Forelimb muscle (tissue), 1 donor: ENCODE measurements at places on chromosomes 6 and 20. TPM values are rescaled to one million over a fixed set of nuclear protein-coding genes. Genes with fewer than 3 reads are reported as not detected.

GRCh38 chr20:45981261-45981660 lies 9.3 kb upstream of the ZNF335 start:
- no peak for DNase-seq

LPA gene
- polyA plus RNA-seq = not detected

SH3BGRL2 gene
- 7.5 TPM for polyA plus RNA-seq

DNA sequence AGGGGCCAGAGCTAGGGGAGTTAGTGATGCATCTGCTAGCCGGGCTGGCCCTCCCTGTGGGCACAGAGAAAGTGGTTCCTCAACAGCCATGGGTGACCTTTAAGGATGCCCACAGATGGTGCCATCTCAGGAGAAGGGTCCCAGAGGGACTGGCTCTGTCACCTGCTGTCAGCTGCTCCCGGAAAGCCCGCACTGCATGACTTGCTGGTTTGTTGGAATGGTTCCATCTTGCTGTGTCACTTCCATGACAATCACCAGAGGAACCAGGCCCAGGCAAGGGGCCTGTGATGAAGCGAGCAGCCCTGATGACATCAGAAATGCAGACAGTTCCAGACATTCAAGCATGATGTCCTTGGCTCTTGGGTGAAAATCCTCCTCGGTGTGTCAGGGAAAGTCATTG lies 125.2 kb downstream of the PHACTR3 start:
- DNase-seq = no peak

GRCh38 chr20:48689388-48689787 lies 138.4 kb downstream of the PREX1 start:
- no peak for DNase-seq

DNA sequence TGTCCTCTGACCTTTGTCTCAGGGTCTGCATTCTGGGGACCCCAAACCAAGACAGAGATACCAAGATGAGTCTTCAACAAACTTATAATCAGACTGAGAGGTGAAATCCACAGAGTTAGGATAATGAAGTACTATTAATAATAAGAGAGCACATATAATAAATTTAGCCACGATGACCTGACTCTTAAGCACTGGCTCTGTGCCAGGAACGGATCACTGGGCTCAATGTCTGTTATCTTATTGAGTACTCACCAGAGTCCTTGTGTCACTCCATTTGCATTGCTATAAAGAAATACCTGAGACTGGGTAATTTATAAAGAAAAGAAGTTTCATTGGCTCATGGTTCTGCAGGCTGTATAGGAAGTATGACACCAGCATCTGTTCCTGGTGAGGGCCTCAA lies 18.9 kb upstream of the ITPR3 start:
- no peak for DNase-seq

- no peak for DNase-seq
These were observed 15.3 kb downstream of the TJAP1 start for GRCh38 chr6:43492673-43493072.

GRCh38 chr6:57024775-57025174 lies 21.7 kb upstream of the KIAA1586 start:
- no peak for DNase-seq

DNA sequence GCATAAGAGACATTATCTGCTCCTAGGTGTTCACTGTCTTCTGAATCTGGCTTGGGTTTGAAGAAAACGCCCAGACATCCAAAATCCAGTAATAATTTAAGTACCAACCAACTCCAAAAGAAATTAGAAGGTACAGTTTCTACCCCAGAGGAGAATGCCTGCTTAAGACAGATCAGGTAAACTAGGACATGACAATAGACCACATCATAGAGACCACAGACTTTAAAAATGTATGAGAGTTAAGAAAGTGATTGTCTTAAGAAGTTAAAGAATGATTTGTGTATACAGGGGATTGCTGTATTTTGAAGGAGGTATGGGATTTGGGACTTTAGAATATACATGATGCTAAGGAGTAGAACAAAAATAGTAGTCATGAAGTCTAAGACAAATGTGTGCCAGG lies 120.8 kb upstream of the EDN1 start:
- DNase-seq = no peak

TRPC4AP gene
- 52.6 TPM for polyA plus RNA-seq
